Lung (tissue), 17 donors: ENCODE measurements at places on chromosomes 12 and 14.

DNA sequence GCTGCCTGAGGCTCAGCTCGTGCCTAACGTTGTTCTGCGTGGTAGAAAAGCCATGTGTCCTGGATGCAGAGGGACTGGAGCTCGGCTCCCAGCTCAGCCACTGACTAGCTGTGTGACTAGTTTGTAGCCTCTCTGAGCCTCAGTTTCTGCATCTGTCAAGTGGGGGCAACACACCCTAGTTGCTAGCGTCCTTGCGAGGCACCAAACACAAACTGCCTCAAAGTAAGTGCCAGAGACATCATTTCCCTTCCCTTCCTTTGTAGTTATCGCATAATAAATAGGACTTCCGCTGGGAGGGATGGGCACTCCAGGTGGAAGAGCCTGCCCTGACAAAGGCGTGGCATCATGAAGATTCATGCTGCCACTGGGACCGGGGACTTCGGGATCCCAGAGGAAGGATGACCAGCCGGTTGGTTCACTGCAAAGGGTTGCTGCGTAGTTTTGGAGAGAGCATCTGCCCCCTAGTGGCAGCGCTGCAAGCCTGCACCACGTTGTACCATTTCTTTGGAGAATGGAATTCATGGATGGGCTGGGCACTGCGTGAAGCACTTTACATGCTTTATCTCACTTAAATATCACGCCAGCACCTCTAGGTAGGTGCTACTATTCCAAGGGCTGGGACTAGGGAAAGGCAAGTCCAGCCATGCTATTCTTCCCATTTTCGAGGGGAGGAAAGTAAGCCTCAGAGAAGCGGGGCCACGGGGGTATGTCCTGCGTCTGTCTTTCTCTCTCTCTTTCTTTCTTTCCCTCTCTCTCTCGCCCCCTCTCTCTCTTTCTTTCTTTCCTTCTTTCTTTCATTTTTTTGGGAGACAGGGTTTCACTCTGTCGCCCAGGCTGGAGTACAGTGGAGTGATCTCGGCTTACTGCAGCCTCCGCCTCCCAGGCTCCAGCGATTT, 4.6 kb downstream of the CCDC197 start:
- peak; percentile 68 for DNase-seq

GRCh38 chr12:46811185-46811584, 14.6 kb downstream of the SLC38A4 start:
- no peak for DNase-seq

GRCh38 chr14:87184180-87184579, 808.8 kb downstream of the GALC start:
- DNase-seq = no peak

GRCh38 chr12:120468325-120468820, 1.2 kb downstream of the SRSF9 start:
- peak; percentile 43 for DNase-seq

- no peak for DNase-seq
Measured at GRCh38 chr12:69348162-69348938, at the start of gene LYZ. Gene LYZ (plus strand): TSS chr12:69348381. CDS start chr12:69348409, 28 bp downstream.

GRCh38 chr12:103498990-103499389, 3.2 kb upstream of the C12orf42 start:
- DNase-seq = no peak

GRCh38 chr12:11839091-11839641, 189.7 kb downstream of the ETV6 start:
- peak; percentile 43 for DNase-seq
